ENCODE measurements at places on chromosomes 3 and 15.

DNA sequence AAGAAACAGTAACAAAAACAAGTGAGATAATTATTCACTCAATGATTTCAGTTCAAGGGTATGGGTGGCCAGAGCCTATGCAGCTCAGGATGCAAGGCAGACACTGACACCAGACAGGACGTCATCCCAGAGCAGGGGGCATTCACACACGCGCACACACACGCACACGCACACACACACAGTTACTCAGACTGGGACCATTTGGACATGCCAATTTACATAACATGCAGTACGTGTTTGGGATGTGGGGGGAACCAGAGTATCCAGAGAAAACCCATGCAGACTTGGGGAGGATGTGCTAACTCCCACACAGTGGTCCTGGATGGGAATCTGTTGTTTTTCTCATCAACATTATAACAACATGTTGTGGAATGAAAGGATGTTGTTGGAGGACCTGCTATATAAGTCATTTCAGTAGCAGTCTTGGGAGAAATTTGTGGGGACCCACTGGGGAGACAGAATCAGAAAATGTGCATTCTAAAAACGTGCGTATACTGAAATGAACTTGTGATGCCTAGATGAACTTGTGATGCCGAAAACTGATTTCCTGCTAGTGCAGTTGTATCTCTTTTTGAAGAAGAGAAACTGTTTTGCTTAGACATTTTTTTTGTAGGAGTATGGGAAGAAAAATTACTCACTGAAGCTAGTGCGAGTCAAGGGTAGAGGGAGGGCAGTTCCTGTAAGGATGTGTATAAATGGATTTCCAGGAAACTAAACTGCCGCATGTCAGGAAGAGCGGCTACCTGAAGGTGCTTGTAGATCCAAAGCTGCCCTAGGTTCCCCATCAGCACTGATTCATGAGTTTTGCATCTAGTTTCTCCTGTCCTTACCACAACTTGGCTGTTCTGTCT lies 25.2 kb downstream of the CD200 start:
- DNase-seq = no peak

DNA sequence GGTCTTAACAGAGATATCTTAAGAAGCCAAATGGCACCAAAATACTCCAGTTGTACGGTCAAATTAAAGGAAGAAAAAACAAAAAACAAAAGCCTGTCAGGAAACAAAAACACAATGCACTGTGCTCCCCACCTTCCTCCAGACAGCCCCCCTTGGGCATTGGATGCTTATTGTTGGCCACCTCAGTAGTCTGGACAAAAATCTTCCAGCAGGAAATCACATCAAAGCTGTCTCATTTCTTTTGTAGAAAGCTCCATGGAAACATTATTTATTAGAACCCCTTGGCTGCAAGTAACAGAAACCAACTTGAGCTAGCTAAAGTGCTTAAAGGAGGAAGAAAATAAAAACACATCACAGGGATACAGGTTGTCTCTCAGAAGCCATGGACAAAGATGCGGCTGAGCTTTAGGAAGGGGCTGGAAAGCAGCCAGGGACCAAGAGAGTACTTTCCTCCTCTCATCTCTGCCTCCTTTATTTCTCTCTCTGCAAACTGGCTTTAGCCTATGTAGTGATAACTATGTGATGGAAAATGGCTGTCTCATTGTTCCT lies 651.5 kb upstream of the ADAMTS9 start:
- no peak for DNase-seq

DNA sequence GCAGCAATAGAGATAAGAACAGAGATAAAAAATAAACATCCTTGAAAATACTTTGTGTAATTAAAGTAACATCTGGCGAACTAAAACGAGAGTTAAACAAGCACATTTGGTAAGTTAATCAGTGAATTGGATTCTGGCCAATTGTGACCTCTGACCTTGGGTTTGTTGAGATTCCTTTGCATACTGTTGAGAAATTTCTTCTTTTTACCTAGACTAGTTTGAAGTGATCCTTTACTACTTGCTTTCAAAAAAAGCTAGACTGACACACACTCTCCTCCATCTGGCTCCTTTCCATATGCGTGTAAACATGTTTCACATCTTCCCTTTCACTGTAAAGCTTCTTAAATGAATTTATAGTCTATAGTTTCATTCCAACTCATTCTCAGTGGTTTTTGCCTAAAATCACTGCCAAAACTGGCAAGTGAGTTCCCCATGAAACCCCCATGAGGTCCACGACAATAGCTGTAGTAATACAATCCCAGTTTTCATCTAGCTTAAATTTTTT lies 17.3 kb upstream of the GBE1 start:
- DNase-seq = no peak

GRCh38 chr3:188546835-188547670 lies 393.1 kb downstream of the LPP start:
- no peak for DNase-seq
